Hematopoietic multipotent progenitor cell (in vitro differentiated cells): ENCODE measurements at places on chromosomes 13 and 19. TPM values are rescaled to one million over a fixed set of nuclear protein-coding genes. Genes with fewer than 3 reads are reported as not detected.

SMIM24 gene
- total RNA-seq = 75.7 TPM

PRODH2 gene
- total RNA-seq = not detected

LCP1 gene
- 179 TPM for total RNA-seq

SIAH3 gene
- 0.54 TPM for total RNA-seq

ZNF772 gene
- 29.9 TPM for total RNA-seq

SLITRK5 gene
- 0.27 TPM for total RNA-seq

ABHD13 gene
- total RNA-seq = 4.6 TPM

NLRP11 gene
- under 0.01 TPM for total RNA-seq

PTPRH gene
- under 0.01 TPM for total RNA-seq

ZFP30 gene
- total RNA-seq = 7.0 TPM

PLD3 gene
- 229 TPM for total RNA-seq

DCLK1 gene
- total RNA-seq = under 0.01 TPM

HS6ST3 gene
- not detected for total RNA-seq
